ENCODE measurements at places on chromosomes 4 and X. TPM values are rescaled to one million over a fixed set of nuclear protein-coding genes. Genes with fewer than 3 reads are reported as not detected.

The DMP1 gene
- polyA plus RNA-seq, result not detected

The AFF2 gene
- polyA plus RNA-seq, result 1.0 TPM

The DNAAF6 gene
- polyA plus RNA-seq, result not detected

The ATP2B3 gene
- 0.36 TPM for polyA plus RNA-seq

- DNase-seq, result no peak
Observed at GRCh38 chr4:38075370-38076152, 115.4 kb downstream of the PTTG2 start.

DNA sequence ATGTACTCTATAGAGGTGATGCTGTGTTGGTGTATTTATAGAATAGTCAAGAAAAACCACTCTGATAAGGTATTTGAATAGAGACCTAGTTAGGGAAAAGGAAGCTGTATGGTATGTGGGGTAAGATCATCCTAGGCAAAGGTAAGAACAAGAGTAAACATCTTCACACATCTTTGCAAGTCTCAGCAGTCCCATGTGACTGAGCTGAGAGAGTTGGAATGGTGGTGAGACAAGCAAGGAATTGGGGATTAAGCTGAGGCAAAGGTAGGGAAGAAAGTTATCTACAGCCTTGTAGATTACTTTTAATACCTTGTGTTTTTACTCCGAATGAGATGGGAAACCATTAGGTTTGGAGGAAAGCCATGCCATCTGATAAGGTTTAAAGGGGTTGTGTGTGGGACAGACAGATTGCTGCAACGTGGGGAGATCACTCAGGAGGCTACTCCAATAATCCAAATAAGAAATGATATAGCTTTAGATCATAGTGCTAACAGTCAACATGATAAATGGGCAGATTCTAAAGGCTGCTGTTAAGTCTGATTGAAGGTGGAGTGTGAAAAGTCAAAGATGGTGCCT is 31.7 kb upstream of the MANBA start:
- DNase-seq, result peak; percentile 10

DNA sequence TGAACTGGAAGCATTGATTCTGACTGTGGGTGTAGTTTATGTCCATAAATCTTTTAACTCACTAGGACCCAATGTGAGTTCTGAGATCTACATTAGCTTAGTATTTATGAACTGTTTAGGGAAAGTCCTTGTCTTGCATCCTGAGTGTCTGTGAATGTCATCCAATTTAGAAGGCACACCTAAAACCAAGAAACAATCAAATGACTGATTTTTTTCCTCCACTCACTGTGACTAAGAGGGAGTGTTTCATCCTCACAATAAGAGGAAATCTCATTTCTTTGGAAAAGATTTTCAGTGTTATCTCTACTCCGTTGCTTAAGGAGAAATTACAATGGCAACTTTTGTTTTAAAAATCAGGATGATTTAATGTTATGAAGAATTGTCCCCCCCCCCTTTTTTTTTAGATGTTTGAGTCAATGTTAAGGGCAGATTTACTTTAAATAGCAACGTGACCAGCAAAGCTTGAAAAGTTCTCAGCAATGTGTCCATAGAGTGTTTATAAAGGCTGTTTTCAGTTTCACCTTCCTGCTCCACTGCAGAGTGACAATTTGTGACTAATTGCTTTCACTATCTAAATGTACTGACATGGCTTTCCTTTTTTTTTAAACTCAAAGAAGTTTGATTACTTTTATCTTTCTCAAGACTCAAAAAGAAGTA is 173.0 kb downstream of the SPCS3 start:
- no peak for DNase-seq

All from hindlimb muscle (tissue), 1 donor.